ENCODE measurements at places on chromosomes 7 and 10.

GRCh38 chr7:33886149-33886623, 19.2 kb upstream of the BMPER start:
- peak; percentile 25 for DNase-seq

- DNase-seq, result no peak
These were observed 2.6 kb downstream of the SMURF1 start for GRCh38 chr7:99141334-99141733.

- DNase-seq, result no peak
These were observed 22.4 kb upstream of the SMC3 start for GRCh38 chr10:110544958-110545537.

DNA sequence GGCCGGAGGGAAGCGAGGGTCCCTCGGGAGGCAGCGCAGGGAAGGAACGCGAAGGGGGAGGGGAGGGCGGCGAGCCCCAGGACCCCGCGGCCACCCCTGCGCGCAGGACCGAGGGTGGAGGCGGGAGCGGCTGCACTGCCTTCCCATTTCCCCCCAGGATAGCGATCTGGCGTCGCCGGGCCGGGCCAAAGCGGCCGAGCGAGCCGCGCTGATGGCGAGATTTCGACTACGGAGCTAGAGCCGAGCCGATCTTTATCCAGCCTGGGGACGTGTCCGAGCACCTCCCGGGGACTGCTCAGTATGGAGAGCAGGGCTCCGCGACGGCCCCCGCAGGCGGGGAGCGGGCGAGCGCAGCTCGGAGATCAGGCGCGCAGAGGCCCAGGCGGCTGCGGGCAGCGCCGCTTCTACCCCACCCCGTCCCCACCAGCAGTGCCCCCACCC, 590 bp upstream of the CRTAC1 start:
- peak; percentile 38 for DNase-seq

DNA sequence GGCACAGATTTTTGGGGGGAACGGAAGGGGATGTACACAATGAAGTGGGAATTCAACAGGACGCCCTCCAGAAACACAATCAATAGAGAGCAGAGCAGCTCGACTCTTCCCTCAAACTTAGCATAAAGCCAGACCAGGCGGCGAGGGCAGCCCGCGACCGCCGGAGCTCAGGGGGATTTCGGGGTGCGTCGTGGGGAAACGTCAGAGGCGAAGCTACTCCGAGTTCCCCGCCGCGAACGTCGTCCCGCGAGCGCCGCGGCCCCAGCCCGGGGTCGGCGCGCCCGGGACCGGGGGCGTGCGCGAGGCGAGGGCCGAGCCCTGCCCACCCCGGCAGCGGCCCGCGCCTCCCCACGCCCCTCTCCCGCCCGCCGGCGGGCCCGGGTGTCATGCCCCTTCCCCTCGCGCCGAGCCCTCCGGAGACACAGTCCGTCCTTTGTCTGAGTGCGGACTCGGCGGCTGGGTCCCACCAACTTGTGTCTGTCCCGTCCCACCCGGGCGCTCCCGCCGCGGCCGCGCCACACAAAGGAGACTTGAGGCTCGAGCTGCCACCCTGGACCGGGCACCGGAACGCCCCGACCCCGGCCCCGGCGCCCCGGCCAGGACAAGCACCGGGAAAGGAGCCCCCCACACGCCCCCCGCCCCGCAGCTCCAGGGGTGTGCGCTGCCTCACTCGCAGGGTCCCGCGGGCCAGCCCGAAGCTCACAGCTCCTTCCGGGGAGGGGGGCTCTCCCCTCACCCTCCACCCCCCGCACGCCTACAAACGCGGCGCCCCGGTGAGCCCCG, 634 bp downstream of the EZH2 start:
- DNase-seq, result peak; percentile 51

- no peak for DNase-seq
These were observed 112.8 kb upstream of the KCND2 start for GRCh38 chr7:120160166-120160565.

GRCh38 chr10:77240041-77240652, 397.5 kb downstream of the KCNMA1 start:
- DNase-seq, result no peak

GRCh38 chr10:72729528-72729927, 37.6 kb downstream of the MCU start:
- no peak for DNase-seq

- DNase-seq, result no peak
These were observed 2.1 kb downstream of the TBX20 start for GRCh38 chr7:35251606-35252310.

DNA sequence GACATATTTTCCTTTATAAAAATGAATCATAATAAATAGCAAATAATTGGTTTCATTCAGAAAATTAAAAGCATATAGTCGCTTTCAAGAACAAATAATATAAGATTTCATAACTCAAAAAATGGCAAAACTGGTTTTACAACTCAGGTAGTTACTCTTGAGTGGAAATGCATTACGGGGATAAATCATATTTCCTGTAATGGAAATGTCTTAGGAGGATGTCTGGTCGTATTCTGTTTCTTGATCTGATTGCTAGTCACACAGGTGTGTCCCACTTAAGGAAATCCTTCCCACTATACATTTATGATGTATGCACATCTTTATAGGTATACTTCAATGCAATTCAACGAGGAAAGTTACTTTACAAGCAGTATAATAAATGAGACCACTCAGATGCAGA, 20.7 kb downstream of the NRAP start:
- no peak for DNase-seq

- DNase-seq, result peak; percentile 11
These were observed 324.6 kb downstream of the ATRNL1 start for GRCh38 chr10:115417585-115418265.

DNA sequence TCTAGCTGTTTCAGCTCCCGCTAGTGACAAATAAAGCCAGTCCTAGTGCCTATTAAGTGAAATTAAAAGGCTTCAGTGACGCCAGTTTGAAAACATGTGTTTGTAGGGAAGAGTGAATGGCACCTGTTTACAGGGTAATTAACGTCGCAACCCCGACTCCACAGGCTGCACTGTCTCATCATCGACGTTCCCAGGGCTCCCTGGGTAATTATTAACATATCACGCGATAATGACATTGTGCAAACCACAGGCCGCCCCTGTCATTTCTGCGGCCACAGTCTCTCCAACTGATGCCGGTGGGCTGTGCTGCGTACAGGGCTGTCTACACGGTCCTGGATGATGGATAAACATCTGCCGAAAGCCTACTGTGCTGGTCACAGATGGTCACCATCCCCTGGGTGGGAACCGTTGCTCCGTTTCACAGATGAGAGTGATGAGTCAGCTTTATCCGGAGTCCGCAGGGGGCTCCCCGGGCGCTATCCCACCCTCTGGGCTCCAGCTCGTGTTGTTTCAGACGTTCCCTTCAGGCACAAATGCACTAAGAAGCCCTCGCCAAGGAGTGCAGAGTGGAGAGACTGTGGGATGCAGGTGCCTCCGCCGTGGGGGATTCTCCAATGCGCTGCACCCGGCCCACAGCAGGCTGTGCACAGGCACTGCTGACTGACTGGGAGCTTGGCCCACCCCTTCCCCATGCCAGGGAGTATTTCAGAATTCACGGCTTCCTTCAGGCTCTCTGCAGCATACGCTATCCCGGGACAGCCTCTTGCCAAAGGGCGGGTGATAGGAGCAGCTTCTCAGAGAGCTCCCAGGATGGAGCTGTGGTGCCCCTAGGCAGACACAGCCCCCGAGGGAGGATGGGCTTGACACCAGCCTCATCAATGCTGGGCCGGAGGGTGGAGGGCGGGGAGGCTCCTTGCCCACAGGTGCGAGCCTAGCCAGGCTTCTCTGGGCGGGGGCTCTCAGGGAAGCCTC, 491.8 kb upstream of the FOXK1 start:
- no peak for DNase-seq

GRCh38 chr7:130092598-130092997, 22.3 kb downstream of the KLHDC10 start:
- no peak for DNase-seq

GRCh38 chr7:116166156-116166555, 44.2 kb upstream of the TES start:
- no peak for DNase-seq

DNA sequence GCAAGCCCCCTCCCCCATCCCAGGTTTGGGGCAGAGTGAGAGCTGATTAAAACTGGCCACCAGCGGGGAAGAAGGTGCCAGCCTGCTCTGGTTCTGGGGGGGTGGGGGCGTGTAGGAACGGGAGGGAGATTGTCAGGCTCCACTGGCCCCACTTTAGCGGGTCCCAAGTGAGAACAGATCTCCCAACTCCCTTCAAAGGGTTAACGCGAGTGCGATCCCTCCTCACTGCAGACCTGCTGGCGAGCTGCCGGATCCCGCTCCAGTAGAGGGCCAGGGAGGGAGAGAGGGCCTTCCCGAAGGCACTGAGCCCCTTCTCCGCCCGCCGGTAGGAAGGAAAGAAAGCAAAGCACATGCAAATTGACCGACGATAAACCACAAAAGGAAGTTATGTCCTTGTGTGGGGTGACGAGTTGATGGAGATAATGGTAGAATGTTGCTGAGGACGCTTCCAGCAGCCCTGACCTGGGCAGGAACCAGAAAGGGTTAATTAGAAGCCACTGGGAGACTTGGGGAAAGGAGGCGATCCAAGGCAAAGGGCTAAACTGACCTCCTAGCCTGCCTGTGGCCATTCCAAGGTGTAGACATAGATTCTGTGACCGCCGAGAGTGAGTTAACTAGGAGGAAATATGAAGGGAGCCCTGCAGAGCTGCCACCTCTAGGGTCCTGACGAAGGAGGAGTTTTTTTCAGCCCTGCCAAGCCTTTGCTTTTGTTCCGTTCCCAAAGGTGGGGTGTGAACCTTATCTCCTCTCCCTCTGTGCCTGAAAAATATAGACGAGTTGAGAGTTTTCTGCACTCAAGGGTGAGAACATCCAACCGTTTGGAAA, 1.5 kb downstream of the NRG3 start:
- peak; percentile 25 for DNase-seq

DNA sequence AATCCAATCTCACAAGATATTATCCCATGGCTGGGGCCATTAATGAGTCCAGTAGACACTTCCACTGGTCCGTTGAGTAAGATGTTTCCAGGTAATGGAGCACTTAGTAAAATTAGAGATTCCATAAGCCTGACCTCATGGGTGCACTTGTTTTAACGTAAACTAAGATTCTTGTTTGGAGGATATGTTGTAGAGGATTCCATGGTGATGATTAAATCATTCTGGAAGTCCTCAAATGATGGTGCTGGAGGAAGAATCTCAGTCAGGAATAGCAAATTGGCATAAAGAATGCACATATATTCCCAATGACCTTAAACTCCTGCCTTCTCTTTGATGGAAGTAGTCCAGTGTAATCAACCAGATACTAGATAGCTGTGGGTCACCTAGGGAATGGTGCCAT, 161.9 kb upstream of the PCLO start:
- no peak for DNase-seq

DNA sequence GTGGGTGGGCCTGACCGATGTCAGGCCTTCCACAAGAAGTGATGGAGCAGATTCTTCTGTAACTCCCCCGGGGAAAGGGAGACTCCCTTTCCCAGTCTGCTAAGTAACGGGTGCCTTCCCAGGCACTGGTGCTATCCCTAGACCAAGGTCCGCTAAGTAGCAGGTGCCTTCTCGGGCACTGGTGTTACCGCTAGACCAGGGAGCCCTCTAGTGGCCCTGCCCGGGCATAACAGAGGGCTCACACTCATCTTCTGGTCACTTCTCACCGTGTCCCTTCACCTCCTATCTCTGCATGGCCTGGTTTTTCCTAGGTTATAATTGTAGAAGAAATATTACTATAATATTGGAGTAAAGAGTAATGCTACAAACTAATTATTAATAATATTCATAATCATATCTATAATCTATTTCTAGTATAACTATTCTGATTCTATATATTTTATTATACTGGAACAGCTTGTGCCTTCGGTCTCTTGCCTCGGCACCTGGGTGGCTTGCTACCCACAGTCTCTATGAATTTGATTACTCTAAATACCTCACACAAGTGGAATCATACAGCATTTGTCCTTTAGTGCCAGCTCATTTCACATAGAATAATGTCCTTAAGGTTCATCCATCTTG, 1378.7 kb downstream of the XPNPEP1 start:
- peak; percentile 68 for DNase-seq

GRCh38 chr7:128888756-128889095, 21.8 kb downstream of the KCP start:
- DNase-seq, result no peak

DNA sequence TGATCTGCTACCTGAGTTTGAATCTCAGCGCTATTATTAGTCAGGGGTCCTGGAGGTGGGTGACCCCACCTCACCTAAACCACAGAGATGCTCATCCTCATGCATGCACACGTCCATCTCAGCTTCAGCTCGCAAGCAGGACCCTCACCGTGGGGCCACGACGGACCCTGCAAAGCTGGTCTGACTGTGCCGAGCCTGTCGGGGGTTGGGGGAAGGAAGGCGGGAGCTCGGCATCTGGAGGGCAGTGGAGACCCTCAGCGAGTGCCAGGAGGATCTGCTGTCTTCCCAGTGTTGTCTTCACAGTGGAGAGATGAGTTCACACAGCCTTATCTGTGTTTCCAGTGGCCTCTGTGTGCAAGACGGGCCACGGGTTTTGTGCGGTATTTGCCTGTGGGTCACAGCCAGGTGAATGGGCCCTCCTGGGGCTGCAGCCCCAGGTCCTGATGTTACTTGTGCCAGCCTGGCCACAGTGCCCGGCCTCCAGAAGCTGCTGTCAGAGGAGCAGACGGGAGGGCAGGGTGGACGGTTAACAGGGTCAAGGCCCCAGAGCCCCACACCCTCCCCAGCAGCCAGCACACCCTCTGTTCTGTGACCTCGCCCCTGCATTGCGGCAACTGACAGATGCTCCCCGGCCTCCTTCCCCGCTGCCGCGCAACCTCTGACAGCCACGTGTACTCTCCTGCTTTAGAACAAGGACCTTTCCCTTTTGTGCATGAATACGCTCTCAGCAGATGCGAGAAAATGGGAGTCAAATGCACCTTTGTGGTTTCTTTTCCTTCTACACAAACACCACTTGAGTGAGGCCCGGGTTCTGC, 528.8 kb downstream of the DNAJB6 start:
- no peak for DNase-seq

GRCh38 chr10:93826355-93826754, 67.4 kb upstream of the SLC35G1 start:
- no peak for DNase-seq

GRCh38 chr10:7288060-7288690, 122.7 kb downstream of the SFMBT2 start:
- no peak for DNase-seq

- DNase-seq, result no peak
These were observed 155.8 kb downstream of the NRF1 start for GRCh38 chr7:129767120-129768015.

DNA sequence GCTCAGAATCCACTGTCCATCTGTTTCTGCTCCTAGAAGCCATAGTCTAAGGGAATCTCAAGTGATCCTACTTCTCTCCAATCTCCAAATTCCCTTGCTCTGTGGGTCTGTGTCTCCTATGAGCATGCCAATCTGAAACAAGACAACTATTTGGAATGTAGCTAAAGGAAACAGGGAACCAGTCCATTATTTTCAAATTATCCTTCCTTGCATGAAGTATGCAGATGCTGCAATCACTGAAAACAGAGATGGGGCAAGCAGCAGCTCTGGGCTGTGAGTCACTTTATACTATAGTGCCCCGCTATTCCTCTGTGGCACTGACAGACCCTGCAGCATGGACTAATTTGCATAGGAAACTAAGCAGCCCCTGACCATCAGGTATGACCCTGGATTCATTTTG, 76.9 kb upstream of the PRSS58 start:
- DNase-seq, result no peak

- DNase-seq, result peak; percentile 14
These were observed 143.3 kb downstream of the KCNMA1 start for GRCh38 chr10:77494327-77494726.

GRCh38 chr7:98187138-98187502, 24.1 kb upstream of the BHLHA15 start:
- no peak for DNase-seq
